ENCODE measurements at places on chromosomes 3 and 15.

GRCh38 chr3:98980915-98981596, 79.6 kb upstream of the DCBLD2 start:
- DNase-seq, result no peak

DNA sequence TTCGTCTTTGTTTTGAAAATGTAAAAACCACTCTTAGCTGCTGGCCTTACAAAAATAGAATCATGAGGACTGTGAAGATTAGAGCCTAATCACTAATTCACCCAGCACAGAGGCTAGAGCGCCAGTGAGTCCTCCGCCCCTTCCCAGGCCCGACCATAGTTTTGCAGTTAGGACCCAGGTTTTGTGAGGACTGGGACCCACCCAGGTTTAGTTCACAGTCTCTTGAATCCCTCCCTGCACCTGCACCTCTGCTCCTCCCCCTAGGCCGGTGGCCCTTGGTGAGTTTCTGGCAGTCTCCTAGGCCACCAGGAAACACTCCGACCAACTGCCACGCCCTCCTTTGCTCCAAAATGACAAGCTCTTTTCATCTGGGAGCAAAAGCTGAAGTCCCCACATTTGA, 136.0 kb upstream of the CCDC54 start:
- no peak for DNase-seq

GRCh38 chr15:59177317-59177660, 29.4 kb upstream of the LDHAL6B start:
- no peak for DNase-seq

GRCh38 chr3:50201573-50202315, 3.3 kb upstream of the SLC38A3 start:
- DNase-seq, result no peak

DNA sequence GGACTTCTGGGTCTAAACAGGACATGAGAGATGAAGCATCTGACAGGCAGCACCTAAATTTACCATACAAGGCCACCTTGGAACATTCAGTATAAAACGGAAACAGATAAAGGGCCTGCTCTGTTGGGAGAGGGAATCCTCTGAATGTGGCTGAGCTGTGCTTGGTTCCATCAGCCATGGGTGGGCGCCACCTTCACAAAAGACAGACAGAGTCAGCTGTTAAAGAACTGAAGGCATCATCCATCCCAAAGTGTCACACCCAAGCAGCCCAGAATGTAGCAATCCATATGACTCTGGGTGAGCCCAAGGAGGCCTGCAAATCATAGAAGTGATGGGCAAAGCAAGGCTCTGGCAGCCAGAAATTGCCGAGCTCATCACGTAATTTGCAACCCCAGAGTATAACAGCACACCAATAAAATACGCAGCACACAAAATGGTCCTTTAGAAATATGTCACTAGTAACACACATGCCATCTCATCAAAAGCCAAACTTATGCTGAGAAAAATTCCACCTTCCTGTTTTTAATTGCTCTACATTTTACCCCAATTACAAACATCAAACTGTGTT, 24.8 kb upstream of the RBP1 start:
- no peak for DNase-seq

DNA sequence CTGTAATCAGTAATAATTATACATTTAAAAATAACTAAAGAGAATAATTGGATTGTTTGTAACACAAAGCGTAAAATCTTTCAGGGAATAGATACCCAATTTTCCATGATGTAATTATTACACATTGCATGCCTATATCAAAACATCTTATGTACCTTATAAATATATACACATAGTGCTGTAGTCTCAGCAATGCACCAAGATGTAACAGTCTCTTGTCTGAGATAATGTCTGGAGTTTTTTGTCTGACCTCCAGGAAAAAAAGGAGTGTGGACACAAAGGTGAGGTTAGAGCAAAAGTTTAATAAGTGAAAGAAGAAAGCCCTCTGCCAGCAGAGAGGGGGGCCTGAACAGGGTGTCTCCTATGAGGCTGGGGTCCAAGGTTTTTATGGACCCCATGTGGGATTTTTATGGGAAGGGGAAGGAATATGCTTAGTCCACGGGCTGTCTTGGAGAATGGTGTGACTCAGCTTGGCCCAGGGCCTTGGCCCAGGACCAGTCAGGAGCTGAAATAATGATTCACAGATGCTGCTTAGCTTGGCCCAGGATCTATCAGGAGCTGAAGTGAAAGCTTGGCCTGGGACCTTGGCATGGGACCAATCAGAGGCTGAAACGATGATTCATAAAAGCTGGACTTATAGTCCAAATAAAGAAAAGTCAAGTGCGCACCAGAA, 545.0 kb downstream of the ZPLD1 start:
- no peak for DNase-seq

DNA sequence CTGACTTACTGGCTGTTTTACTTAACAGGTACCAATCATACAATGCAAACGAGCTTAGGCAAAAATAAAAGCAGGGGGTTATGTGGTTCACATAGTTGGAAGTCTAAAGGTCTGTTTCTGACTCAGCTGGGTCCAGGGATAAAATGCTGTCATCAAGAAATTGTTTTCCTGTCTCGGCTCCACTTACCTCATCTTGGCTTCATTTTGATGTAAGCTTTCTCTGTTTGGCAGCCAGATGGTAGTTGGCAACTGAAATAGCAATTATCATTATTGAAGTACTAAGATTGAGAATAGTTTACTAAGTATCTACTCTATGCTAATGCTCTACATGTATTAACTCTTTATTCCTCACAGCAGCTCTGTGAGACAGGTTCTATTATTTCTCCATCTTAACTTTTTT, 36.8 kb upstream of the CNTN3 start:
- no peak for DNase-seq

DNA sequence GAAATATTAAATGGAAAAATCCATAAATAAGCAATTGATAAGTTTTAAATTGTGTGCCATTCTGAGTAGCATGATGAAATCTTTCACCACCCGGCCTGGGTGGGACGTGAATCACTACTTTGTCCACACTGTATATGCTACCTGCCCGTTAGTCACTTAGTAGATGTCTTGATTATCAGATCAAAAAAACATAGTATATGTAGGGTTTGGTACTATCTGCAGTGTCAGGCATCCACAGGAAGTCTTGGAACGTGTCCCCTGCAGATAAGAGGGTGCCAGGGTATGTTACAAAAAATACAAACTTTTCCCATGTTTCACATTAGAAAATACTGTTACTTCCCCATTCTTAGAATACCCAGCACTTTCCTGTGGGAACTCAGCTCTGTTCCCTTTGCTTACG, 35.2 kb downstream of the FAM81A start:
- DNase-seq, result no peak

DNA sequence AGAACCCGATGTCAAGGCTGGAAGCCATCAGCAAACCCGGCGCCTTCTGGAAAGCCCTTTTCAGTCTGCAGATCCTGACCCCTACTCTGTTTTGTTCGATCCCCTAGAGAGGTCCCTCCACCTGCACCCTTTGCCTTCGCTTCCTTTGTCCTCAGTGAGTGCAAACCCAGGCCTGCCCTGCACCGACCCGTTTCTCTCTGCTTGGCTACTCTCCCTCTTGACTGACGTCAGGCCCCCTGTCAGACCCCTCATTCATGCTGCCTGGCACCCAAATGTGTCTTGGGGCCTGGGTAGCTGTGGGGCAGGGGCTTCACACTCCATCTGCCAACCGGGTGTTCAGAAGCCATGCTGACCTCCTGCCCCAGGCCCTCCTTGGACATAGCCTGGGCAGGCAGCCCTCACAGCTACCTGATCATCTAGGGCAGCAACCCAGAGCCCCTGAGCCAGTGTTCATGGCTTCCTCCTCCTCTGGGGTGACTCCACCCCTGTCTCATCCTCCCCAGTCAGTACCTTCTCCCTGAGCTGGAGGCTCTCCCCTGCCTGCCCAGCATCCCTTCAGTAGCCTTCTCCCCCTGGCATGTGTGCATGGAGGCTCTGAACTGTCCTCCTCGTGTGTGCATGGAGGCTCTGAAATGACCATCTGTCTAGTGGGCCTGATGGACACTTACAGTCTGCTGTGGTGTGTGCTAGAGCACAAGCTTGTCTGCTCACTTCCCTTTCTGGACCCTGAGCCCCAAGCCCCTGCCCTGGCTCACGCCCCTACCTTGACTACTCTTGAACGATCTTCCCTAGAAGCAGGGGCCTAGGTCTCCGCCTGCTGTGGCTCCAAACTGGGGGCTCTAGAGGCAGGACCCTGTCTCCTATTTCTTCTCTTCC, 69.4 kb downstream of the EXOG start:
- DNase-seq, result no peak

- no peak for DNase-seq
Measured at GRCh38 chr3:10534066-10534465, 28.7 kb upstream of the ATP2B2 start.

GRCh38 chr3:99418709-99419108, 219.7 kb upstream of the COL8A1 start:
- DNase-seq, result no peak

DNA sequence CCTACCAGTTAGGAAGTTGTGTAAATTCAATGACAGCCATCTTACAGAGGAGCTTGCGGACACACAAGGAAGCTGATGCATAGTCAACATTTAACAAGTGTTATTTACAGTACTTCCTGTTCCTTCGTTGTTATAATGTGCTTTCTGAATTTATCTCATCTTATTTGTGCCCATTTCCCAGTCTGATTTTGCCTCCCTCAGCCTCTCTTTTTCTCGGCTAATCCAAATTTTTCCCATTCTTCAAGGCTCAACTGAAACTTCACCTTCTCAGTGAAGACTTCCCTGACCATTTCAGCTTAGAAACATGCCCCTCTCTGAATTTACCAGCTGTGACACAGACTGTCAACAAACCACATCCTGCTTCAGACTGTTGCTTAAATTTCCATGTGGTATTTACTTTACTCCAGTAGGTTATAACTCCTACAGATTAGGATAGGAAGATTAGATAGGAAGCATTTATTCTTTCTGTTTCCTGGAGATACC, 55.7 kb upstream of the CP start:
- DNase-seq, result no peak

- no peak for DNase-seq
Measured at GRCh38 chr3:157274644-157275137, 114.7 kb upstream of the CCNL1 start.

GRCh38 chr15:96600350-96600749, 269.9 kb downstream of the NR2F2 start:
- no peak for DNase-seq

DNA sequence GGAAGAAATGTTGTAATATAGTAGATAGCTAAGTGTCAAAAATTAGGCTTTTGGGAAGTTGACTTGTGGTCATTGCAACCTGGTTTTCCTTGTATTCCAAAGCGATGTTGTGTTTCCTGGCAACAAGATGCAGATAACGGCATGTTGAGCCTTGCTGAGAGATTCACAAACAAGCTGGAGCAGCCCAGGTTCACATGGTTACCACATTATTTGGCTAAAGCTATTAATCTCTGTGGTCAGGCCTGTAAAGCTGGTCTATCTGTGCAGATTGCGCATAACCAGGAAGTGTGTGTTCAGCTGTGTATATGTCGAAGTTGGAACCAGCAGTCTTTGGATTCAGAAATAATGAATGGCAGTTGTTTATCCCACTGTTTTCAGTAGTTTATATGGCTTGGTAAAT, 6.6 kb downstream of the TIPARP start:
- no peak for DNase-seq

DNA sequence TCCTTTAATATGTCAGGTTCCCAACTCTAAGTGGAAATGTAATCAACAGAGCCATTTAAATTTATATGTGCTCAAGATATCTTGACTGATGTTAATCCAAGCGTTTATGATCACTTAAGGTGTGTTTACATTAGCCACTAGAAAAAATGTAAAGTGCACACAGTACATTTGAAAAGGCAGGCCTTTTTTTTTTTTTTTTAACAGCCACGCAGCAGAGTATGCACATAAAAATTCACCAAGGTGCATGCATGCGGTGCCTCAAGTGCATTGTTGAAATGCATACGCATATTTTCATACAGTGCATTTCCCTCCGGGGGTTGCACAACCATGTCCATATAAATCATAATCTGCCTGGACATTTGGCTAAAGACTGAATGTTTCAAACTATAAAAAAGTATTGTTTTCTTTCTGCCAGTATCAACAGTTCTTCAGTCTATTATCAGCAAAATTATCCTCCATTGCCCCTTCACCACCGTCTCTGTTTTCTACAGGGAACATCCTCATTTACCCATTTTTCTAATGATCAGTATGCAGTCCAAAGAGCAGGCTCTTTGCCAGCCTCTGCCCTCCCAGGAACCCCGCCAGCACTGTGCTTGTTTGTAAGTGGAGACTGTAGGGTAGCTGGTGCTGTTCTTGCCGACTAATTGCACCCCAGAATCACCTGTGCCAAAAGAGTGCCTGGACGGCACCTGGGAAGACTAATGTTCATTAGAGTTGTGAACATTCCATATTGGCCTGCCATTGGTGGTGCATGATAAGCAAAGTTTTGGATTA, 611.2 kb upstream of the CFAP20DC start:
- no peak for DNase-seq

- DNase-seq, result no peak
Measured at GRCh38 chr3:177934001-177934891, 602.0 kb upstream of the KCNMB2 start.

DNA sequence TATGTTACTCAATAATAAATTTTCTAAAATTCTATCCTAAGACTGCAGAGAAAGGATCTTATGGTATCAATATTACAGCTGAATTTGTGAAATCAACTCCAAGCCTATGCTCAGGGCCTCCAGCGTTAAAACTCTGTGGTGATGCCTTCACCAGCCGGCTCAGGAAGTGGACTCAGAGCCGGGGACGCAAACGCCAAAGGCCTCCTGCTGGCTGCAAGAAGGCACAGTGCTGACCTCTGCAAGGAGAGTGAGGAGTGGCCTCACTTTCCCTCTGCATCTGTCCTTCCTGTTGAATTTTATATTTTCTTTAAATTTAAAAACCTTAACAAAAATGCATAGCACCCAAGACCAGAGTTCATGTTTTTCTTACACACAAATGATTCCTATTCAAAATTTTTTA, 48.5 kb downstream of the HERC2 start:
- DNase-seq, result peak; percentile 25

DNA sequence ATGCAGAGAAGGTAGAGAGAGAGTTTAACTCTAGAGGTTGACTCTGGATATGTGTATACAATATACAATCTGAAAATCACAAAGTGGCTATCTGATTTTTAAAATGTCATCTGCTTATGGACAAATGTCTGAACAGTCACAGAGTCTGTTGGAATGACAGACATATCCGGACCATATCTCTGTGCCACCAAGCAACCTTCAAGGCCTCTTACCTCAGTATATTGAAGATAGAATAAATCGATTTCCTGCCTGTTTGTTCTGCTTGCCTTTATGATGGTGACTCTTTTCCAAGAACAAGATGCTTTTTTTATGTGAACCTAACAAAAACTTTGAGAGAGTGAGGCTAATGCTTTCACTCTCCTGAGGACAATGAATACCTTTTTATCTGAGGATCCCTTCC, 151.1 kb downstream of the RBPMS2 start:
- DNase-seq, result no peak

- DNase-seq, result peak; percentile 77
Measured at GRCh38 chr3:63818282-63819150, 583 bp upstream of the C3orf49 start.

- DNase-seq, result peak; percentile 85
Measured at GRCh38 chr3:128051837-128052594, at the start of gene SEC61A1. TSS of gene SEC61A1 (plus strand) at chr3:128052437. CDS start at chr3:128052553, 116 bp downstream.

Data from neural crest cell (in vitro differentiated cells).